ENCODE measurements at places on chromosomes 3 and 15.
A peak's percentile ranks its signal among the peaks of the same experiment; 100 is the strongest.

DNA sequence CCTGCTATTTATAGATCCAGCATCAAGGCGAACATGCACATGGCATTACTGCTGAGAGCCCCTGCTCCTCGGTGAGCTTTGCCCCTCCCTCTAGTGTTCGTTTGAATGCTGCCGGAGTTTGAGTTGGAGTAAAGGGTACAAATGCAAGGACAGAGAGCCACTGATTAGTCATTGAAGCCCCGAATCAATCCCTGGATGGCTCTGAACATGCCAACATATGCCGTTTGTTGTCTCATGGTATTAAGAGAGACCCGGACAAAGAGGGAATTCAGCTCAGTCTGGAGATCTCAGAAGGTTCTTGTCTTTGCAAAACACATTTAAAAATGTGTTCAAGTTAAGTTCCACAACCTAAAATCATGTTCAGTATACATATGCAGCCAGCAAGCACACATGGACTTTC, 789.2 kb upstream of the NR2F2 start:
- DNase-seq, result no peak

DNA sequence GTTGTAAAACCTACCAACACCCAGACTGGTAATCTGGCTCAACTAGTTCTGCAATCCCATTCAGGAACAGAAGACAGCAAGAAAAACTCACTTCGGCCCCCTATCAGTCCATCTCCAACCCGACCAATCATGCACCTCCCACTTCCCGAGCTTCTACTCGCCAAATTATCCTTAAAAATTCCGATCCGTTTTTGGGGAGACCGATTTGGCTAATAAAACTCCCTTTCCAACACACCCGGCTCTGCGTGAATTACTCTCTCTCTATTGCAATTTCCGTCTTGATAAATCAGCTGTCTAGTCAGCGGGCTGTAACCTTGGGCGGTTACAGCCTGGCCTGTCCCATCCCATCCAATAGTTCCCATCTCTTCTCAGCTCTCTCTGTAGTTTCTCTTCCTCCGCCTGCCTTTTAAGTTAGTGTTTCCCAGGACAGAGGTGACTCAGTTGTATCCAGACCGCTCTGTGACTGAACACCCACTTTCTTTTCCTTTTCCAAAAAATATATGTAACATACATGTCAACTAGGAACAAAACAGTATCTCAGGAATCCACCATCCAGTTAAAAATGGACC, 780 bp upstream of the ACAD9 start:
- peak; percentile 79 for DNase-seq

DNA sequence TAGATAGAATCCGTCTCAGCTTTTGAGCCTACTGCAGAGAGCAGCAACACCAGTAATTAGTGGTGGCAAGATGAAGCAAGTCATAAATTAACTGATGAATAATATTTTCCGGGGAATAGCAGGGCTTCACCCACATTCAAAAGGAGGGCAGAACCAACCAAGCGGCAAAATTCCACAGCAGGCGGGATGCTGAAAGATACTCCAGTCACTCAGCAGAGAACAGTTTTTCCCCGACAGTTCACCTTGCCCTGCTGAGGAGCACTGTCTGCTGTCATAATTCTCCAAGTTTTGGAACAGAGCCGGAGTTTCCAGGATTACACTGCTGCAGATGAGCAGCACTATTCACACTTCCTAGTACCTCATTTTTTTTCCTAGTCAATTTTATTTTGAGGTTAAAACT, 274.7 kb downstream of the CD47 start:
- no peak for DNase-seq

- DNase-seq, result peak; percentile 61
Measured at GRCh38 chr15:68271854-68272471, 5.6 kb upstream of the FEM1B start.

- no peak for DNase-seq
Measured at GRCh38 chr15:63971427-63971805, 74.9 kb downstream of the DAPK2 start.

DNA sequence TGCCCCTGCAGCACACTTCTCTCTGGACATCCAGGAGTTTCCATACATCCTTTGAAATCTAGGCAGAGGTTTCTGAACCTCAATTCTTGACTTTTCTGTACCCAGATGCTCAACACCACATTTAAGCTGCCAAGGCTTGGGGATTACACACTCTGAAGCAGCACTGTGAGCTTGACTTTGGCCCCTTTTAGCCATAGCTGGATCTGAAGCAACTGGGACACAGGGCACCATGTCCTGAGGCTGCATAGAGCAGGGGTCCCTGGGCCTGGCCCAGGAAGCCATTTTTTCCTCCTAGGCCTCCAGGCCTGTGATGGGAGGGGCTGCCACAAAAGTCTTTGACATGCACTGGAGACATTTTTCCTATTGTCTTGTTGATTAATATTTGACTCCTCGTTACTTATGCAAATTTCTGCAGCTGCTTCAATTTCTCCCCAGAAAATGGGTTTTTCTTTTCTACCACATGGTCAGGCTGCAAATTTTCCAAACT, 694.0 kb downstream of the DIPK2A start:
- no peak for DNase-seq

DNA sequence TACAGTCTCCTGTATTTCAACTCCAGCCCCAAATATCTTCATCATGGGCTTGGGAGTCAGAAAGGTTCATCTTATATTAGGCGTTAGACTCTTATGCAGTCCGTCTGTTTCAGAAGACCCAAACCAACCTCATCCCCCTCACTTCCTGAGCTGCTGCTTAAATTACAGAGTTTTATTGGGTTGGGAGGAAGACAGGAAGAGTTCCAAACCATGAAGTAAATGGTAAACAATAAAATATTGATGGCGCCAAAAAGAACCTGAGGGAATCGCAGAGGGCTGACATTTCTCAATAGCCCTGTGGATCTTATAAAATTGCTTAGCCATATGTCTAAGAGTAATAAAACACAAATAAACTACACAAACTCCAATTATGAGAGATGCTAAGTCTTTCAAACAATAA, 116.9 kb upstream of the C3orf80 start:
- DNase-seq, result no peak

GRCh38 chr3:32430900-32431299, 39.2 kb downstream of the CMTM7 start:
- no peak for DNase-seq

DNA sequence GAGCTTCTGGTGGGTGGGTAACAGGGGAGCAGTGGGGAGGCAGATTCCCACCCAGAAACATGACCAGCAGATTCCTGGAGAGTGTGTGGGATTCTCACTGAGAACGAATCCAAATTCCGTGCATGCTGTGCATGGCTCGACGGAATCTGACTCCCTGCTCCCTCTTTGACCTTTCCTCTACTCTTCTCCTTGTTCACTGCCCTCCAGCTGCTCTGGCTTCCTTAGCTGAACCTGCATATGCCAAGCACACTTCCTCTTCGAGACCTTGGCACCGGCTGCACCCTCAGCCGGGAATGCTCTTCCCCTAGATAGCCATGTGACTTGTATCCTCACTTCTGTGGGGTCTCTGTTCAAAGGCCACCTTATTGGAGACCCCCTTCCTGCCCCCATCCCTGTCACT, 6.3 kb downstream of the INSYN1 start:
- DNase-seq, result no peak

DNA sequence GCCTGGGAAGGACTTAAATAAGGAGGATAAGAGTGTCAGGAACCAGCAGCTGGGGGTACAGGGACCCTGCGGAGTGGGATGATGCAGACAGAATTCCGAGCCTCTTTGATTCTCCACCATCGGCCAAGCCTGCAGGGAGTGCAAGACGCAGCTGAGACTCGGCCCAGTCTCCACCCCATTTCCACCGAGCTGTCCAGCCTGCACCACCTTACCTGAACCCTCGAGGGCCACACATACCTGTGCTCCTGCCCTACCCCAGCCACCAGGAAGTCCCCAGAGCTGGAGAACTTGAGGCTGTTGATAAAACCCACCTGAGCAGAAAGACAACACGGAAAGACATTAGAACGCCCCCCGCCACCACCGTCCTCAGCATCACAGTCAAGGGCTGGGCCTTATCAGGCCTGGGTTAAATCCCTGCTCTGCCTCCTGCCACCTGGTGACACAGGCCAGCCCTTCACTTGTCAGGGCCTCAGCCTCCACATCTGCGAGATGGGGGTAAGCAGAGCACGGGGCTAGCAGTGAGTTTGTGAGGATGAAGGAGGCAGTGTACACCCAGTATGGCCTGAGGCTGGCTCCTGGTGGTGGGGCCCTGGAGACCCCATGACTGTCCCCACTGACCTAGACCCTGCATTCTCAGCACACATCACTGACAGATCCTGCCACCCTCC, 8.1 kb downstream of the RRP9 start:
- no peak for DNase-seq

GRCh38 chr3:127044996-127045395, 62.1 kb downstream of the PLXNA1 start:
- peak; percentile 63 for DNase-seq

DNA sequence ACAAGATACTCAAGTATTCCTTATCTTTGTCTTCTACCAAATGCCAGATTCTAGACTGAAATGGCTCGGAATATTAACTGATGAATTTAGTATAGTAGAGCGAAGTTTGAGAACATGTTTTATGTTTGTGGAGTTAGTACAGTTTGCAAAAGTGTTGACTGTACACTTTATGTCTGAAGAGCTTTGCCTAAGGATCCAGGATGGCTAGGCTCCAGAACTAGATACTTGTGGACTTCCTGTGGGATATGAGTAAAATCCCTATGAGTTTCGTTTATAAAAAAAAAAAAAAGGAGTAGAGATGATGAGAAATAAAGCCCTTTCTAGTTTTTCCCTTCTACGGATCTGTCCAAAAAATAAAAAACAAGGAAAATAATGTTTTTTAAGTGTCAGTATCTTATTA, 96.7 kb downstream of the TP63 start:
- no peak for DNase-seq

GRCh38 chr3:30628205-30628900, 22.0 kb downstream of the TGFBR2 start:
- no peak for DNase-seq

Data from SW480 (cell line).